ENCODE measurements at places on chromosomes 4 and X.

DNA sequence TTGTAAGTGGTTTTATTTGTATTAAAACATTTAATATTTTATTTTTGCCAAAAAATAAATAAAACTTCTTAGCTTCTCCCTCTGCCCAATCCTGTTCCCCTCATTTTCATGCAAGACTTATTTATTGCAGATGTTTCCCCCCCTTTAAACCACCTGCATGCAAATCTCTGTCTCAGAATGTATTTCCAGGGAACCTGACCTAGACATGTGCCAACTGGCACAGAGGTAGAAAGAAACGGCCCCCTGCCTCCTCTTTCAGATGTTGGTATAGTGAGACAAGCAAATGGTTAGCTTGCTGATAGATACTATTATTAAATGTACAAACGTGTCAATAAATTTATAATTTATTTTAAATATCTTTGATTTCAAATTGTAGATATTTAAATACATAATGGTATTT, 47.1 kb downstream of the KLF3 start:
- DNase-seq: peak; percentile 2

GRCh38 chr4:160877087-160877790, 1286.6 kb downstream of the FSTL5 start:
- DNase-seq: no peak

DNA sequence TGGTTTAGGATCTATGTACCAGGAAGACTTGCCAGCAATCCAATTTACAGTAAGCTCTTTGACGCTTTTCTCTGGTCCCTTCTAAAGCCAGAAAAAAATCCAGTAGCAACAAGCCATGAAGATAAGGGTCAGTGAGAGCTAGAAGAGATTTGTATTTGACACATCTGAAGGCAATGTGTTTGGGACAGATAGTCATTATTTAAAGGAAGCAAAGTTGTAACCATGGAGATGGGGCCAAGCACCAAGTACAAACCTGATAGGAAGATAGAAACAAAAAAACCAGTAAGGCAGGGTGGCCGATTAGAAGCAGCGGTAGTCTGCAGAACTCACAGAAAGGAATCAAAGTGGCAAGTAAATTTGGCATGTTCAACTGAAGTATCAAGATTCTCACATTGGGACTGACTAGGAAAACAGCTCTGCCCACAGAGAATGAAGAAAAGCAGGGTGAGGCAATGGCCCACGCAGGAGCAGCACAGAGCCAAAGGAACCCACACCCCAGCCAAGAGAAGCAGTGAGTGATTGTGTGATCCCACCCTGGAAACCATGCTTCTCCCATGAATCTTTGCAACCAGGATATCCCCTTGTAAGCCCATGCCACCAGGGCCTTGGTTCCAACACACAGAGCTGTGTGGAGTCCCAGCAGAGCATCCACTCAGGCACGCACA, 12.9 kb upstream of the C4orf54 start:
- DNase-seq: no peak

- no peak for DNase-seq
Measured at GRCh38 chr4:113293043-113293560, 243.6 kb downstream of the ANK2 start.

DNA sequence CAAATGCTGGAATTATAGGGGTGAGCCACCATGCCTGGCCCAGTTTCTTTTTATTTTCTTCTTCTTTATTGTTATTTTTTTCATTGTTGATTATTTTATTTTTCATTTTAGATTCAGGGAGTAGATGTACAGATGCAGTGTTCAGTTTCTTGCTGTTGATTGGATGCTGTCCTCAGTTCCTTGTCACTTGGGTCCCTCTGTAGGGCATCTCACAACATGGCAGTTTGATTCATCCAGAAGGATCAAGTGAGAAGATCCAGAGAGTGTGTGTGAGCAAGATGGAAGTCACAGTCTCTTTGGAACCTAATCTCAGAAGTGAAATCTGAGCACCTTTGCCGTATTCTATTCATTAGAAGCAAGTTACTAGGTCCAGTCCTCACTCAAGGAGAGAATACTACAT, 20.9 kb downstream of the HMGB3 start:
- no peak for DNase-seq

DNA sequence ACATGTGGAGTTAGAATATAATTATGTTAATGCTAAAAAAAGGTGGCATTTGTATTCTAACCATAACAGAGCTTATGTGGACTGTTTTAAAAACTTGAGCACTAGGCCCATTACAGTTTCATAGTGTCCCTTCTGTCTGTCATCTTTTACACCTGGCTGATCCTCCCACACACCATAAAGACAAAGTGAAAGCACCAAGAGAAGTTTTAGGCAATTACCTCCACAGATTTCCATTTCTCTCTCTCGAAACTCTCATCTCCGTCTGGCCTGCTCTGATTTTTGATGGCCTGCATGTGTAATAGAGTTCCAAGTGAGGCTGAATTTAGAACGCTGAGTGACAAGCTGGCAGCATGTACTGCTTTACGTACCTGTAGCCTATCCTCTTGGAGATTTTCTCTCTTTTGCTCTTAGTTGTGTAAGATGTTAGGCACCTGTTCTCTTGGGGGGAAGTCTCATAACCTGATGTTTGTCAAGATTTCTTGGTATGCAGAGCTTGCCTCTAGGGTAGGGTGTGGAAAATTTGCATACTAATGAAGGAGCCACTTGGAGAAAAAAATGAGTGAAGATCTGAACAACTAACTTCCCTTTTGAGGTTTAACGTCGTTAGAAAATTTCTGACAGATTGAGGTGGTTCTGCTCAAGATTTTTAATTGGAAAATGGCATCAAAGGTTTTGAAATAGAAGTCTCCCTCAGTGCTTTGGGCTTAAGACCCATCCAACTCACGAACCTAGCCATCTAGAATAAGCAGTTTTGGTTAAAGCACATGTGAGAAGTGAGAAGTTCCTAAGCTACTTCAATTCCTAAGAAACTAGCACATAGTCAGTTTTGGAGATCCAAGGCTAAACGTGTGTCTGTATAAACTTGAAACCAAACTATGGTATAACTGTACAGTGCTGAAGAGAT, 57.6 kb upstream of the RAP1GDS1 start:
- no peak for DNase-seq

DNA sequence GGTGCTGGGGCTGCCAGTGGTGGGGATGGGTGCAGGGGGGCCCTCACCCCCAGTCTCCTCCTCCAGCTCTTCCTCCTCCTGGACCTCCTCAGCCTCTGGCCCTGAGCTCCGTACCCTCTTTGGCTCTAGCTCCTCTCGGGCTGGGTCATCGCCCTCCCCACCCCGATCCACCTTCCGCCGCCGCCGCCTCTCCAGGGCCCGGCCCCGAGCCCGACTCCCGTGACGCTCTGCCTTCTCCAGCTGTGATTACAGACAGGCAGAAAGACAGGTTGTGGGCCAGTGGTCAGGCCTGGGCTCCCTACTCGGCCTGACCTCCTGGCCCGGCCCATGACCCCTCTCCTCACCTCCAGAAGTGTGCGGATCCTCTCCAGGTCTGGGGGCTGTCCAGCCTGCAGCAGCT, 31.9 kb downstream of the KDM5C start:
- DNase-seq: no peak
